ENCODE measurements at places on chromosomes 13 and 19.
A peak's percentile ranks its signal among the peaks of the same experiment; 100 is the strongest.

DNA sequence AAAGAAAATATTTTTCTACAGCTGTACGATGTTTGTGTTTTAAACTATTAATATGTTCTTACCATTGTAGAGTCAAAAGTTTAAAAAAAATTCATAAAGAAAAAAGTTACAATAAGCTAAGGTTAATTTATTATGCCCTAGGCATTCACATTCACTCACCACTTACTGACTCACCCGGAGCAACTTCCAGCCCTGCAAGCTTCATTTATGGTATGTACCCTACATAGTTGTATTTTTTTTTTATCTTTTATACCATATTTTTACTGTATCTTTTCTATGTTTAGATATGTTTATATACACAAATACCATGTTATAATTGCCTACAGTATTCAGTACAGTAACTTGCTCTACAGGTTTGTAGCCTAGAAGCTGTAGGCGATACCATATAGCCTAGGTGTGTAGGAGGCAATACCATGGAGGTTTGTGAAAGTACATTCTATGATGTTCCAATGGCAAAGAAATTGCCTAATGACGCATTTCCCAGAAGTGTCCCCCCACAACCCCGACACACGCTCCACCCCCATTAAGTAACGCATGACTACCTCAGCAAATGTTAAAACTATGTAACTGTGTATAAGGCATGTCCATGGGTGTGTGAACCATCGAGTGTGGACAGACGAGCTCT lies 60.4 kb downstream of the SLITRK6 start:
- H3K27ac ChIP-seq, result no peak overlapping the region
- no peak overlapping the region for H3K4me3 ChIP-seq
- no peaks in the 10 kb centered on the region for H3K36me3 ChIP-seq
- DNase-seq, result no peak
- H3K27me3 ChIP-seq, result no peaks in the 10 kb centered on the region

- H3K27ac ChIP-seq, result no peak overlapping the region
- H3K4me1 ChIP-seq, result peaks cover 16% of the 10 kb centered on the region
- no peaks in the 10 kb centered on the region for H3K27me3 ChIP-seq
- peaks cover 6% of the 10 kb centered on the region for H3K36me3 ChIP-seq
Measured at GRCh38 chr13:37640499-37640898, 41.9 kb upstream of the POSTN start.

DNA sequence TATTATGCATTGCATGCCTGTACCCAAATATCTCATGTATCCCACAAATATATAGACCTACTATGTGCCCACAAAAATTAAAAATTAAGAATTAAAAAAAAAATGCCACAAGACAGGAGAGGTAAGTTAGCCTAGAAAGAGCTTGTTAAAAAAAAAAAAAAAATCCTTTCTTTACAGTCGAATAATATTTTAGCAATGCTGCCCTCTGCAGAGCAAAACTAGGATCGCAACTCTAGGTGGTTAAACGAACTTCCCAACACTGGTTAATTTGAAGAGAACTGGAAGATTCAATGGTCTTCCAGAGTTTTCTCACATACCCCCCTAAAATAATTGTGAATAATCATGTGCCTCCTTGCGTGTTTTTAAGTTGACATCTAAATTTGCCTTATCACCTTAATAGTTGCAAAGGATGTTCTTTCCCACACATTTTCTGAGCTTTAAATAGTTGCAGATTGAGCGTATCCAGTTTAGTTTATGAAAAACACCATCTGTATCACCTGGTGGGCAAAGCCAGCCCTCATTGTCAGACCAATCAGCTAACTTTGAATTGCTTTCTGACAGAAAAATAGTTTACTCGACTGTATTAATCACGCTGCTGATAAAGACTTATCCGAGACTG lies 47.4 kb upstream of the RCBTB2 start:
- no peak overlapping the region for H3K27ac ChIP-seq
- DNase-seq, result peak; percentile 80
- no peak overlapping the region for H3K4me3 ChIP-seq
- H3K36me3 ChIP-seq, result no peaks in the 10 kb centered on the region
- H3K4me1 ChIP-seq, result no peaks in the 10 kb centered on the region

DNA sequence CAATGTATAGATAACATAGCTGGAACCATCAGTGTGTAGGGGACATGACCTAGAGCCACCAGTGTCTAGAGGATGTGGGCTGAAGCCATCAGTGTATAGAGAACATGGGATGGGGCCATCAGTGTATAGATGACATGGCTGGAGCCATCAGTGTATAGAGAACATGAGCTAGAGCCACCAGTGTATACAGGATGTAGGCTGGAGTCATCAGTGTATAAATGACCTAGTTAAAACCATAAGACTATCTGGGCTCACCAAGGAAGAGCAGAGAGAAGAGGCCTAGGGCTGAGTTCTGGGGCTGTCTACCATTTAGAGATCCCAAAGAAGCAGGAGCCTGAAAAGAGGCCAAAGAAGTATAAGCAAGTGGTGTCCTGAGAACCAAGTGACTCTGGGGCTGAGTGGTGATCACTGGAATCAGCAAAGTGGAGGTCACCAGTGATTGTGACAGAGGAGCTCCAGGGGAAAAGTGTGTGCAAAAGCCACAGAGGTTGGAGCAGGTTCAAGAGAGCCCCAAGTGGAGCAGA lies 41.0 kb downstream of the RFX2 start:
- H3K36me3 ChIP-seq, result no peaks in the 10 kb centered on the region
- DNase-seq, result no peak
- peaks cover 10% of the 10 kb centered on the region for H3K4me1 ChIP-seq
- H3K27me3 ChIP-seq, result no peaks in the 10 kb centered on the region
- no peak overlapping the region for H3K4me3 ChIP-seq
- H3K27ac ChIP-seq, result no peak overlapping the region

DNA sequence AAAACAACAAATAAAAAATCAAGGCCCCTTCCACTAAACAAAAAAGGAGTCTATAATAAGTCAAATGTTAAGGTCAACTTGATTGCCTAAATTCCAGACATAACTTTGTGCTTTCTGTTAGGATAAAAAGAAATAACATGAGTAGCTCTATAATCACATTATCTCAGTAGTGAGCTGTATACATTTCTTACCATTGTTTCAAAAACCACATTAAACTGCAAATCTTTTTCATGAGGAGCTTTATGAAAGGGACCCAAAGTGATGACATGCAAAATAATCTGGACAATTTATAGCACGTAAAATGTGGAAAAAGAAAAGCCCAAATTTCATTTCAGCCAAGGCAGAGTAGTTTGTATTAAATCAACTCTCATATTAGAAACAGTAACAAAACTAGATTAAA lies 269.2 kb downstream of the KLF12 start:
- peaks cover 26% of the 10 kb centered on the region for H3K4me1 ChIP-seq
- H3K4me3 ChIP-seq, result no peak overlapping the region
- H3K27me3 ChIP-seq, result no peaks in the 10 kb centered on the region
- H3K27ac ChIP-seq, result no peak overlapping the region

DNA sequence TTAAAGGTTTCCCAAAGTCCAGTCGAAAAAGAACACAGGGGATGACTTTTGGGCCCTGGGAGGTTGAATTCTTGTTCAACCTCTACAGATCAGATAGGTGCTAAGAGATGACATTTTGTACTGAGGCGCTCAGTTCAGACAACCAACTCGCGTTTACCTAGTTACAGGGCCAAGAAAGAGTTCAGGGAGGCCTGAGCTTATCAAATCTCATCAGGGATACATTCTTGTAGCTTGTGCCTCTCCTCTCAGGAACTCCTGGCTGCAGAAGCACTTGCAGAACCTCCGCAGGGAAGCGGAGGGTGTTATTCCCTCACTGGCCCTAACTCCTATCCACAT lies 825 bp downstream of the ZNF776 start:
- H3K27me3 ChIP-seq, result no peaks in the 10 kb centered on the region
- H3K27ac ChIP-seq, result peak overlapping the region; percentile 74
- H3K36me3 ChIP-seq, result peaks cover 47% of the 10 kb centered on the region
- DNase-seq, result no peak
- peaks cover 2% of the 10 kb centered on the region for H3K4me1 ChIP-seq

DNA sequence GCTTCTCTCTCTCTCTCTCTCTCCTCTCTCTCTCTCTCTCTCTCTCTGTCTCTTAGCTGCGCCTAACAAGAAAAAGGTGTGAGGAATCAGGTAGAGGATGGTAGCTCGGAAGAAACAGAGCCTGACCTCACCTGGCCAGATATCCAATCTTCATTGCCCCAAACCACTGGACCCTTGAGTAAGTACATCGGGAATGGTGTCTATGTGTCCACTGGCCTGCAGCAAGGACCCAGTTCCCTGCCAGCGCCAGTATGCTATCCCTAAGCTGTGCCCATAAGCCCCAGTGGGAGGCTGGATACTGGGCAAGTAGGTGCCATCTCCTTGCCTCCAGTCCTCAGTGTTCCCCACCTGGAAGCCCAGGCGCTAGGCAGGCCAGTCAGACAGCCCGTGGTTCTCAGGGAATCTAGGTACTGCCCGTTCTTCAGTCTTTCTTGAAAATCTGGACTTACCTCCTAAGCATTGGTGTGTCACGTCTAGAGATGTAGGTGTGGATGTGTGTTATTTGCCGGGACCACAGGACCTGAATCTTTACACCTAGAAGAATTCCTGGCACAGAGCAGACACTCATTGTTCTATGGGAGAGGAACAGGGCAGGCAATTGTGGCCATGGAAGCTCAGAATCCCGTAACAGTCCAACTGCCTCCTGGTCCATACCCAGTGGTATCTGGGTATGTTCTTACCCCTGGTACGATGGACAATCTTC lies 7.3 kb downstream of the URAD start:
- H3K36me3 ChIP-seq, result no peaks in the 10 kb centered on the region
- no peak overlapping the region for H3K27ac ChIP-seq
- H3K4me1 ChIP-seq, result no peaks in the 10 kb centered on the region
- H3K27me3 ChIP-seq, result peaks cover 83% of the 10 kb centered on the region
- H3K4me3 ChIP-seq, result no peak overlapping the region
- DNase-seq, result no peak

GRCh38 chr19:45607071-45608029 lies 5.3 kb upstream of the GPR4 start:
- peaks cover 10% of the 10 kb centered on the region for H3K4me1 ChIP-seq
- peak overlapping the region; percentile 23 for H3K4me3 ChIP-seq
- H3K27ac ChIP-seq, result peak overlapping the region; percentile 35
- peaks cover 7% of the 10 kb centered on the region for H3K27me3 ChIP-seq
- peak; percentile 81 for DNase-seq
- no peaks in the 10 kb centered on the region for H3K36me3 ChIP-seq

GRCh38 chr19:10780368-10780767 lies 55.6 kb downstream of the TMED1 start:
- H3K27me3 ChIP-seq, result no peaks in the 10 kb centered on the region
- H3K4me1 ChIP-seq, result no peaks in the 10 kb centered on the region
- H3K4me3 ChIP-seq, result no peak overlapping the region
- no peak overlapping the region for H3K27ac ChIP-seq
- H3K36me3 ChIP-seq, result peaks cover 22% of the 10 kb centered on the region
